AG09319 (cell line): ENCODE measurements at places on chromosomes 3 and 15.

DNA sequence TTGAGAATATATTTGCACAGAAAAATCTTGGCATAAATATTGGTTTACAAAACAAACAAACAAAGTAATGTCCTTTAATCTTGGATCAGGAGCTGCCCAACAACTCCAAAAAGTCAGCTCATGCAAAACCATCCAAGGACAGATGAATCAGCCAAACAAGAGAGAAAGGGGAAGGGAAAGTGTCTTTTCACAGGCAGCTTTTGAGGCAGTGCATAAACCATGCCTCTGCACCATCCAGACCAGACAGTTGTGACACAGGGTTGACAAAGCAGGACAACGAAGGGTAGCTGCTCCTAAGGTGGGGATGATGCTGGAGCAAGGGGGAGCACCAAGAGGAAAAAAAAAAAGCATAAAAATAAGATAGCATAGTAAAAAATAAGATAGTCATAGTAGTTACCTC lies 8.7 kb downstream of the CD86 start:
- no peak for DNase-seq

DNA sequence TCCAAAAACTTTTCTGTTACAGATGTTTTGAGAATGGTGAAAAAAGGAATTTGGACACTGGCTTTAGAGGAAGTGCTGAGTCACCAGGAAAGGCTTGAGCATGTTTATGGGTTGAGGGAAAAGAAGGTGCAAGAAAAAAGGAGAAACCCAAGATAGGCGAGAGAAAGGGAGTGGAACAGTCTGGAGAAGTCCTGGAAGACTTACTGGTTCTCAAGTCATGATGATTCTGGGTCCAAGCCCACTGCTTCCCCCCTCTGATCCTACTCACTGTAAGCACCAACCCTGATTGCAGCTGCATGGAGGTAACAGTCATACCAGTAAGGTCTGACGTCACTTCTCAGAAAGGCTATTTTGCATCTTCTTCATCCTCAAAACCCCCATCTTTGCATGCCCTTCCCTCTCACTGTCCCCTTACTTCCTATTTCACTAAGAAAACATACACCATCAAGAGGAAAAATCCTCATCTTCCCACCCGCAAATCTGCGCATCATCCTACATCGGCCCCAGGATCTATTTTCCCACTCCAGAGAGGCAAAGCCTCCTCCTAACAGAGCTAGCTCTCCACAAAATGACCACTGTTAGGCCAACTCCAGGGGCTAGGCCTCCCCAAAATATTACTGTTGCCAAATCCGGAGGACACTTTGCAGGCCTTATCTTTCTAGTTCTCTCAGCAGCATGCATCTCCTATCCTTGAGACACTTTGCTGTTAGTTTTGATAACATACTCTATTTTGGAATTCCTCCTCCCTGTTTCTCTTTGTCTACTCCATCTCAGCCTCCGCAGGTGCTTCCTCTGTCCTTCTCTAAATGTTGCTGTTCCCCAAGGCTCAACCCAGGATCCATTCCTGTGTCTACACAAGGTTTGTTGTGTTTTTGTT lies 3.2 kb upstream of the ATP13A3 start:
- no peak for DNase-seq

GRCh38 chr3:26015752-26016151 lies 225.9 kb downstream of the OXSM start:
- no peak for DNase-seq

DNA sequence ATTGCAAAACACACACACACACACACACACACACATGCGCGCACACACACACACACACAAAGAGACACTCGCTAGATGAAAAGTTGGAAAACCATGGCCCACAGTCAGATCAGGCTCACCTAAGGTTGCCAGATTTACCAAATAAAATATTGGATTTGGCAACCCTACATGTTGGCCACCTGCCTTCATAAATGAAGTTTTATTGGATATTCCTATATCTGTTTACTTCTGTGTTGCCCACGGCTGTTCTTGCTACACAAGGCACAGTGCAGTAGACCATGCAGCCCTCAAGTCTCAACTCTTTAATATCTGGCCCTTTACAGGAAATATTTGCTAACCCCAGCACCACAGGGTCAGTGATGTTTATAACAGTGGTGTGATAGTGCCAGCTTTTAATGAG lies 445.0 kb upstream of the PROK2 start:
- DNase-seq: no peak

GRCh38 chr3:63168179-63168578 lies 109.9 kb upstream of the SYNPR start:
- DNase-seq: no peak
